ENCODE measurements at places on chromosomes 4 and X.

- no peak for DNase-seq
Measured at GRCh38 chr4:148810461-148810860, 368.2 kb upstream of the NR3C2 start.

GRCh38 chr4:40731792-40732245 lies 17.9 kb upstream of the NSUN7 start:
- DNase-seq = no peak

GRCh38 chr4:153222707-153223426 lies 18.6 kb downstream of the TRIM2 start:
- peak; percentile 63 for DNase-seq

DNA sequence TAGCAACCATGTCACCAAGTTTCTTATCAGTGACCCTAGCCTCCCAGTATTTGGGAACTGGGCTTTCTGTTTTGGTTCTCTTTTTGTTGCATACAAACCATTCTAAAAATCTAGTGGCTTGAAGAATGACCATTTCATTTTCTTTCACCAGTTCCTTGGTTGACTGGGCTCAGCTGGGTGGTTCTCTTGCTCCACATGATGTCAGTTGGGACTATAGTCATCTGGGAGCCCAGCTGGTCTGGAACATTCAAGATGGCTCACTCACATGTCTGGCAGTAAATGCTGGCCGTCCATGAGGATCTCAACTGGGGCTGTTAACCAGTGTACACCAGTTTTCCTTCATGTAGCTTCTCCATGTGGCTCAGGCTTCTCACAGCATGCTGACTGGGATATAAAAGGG lies 27.6 kb upstream of the MBTPS2 start:
- no peak for DNase-seq

DNA sequence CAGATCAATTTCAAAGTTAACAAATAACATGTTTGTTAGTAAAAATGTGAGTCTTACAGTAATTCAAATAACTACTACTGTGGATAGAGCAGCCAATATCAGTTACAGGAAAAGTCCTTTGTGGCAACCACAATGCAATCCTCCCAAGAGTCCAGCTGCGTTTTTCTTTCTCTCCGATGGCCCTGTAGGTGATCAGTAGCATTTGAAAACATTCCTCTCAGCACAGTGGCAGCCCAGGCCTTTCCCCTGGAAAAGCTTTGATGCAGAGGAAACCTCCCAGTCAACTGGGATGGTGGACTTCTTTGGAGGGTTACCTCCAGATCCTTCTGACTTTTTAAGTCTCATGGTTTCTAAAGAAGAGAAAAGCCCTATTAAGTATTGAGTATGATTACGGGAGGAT lies 18.0 kb upstream of the PDZD4 start:
- no peak for DNase-seq

- DNase-seq = no peak
Measured at GRCh38 chr4:121448231-121448630, 67.4 kb upstream of the QRFPR start.

DNA sequence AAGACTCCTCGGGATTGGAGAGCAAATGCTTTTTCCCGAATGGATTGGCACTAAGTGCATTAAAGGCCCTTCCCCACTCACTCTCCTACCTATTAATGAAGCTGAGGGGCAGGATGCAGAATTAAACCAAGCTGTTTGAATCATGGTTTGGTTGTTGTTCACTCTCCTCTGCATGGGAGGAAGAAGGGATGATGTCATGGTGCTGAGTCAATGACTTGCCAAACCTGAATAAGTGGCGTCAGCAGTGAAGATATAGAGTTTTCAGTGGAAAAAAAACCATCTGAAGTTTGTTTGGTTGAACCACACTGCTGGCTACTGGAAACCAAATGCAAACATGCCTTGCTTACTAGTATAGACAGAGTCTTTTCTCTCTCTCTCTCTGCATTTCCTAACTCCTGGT lies 19.8 kb upstream of the ZXDA start:
- DNase-seq = no peak

GRCh38 chrX:20116577-20117240 lies at the start of gene MAP7D2:
TSS of gene MAP7D2 (minus strand) at chrX:20116907. CDS start at chrX:20116879, 28 bp downstream.
- DNase-seq = no peak

DNA sequence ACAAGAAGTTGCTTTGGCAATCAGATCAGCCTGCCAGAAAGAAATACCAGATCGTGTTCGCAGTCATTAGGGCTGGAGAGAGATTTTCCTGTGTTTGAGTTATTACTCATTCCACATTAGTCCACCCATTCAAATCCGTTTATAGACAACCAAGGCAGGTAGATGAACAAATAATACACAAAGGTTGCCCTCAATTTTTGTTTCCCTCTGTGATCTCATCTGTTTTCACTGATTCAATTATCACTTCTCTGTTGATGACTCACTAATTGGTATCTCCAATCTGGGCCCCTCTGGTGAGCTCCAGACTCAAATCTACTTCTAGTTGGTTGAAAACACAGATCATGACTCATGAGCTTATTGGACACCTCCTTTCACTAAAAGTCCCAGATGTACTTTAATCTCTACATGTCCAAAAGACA lies 54.5 kb downstream of the CHM start:
- DNase-seq = no peak

- no peak for DNase-seq
Measured at GRCh38 chr4:182866746-182867145, 50.4 kb downstream of the DCTD start.

- no peak for DNase-seq
Measured at GRCh38 chr4:95106408-95106928, 348.7 kb downstream of the BMPR1B start.

- peak; percentile 46 for DNase-seq
Measured at GRCh38 chrX:65985922-65986588, 53.8 kb downstream of the VSIG4 start.

GRCh38 chr4:60366661-60367060 lies 833.5 kb upstream of the ADGRL3 start:
- no peak for DNase-seq

DNA sequence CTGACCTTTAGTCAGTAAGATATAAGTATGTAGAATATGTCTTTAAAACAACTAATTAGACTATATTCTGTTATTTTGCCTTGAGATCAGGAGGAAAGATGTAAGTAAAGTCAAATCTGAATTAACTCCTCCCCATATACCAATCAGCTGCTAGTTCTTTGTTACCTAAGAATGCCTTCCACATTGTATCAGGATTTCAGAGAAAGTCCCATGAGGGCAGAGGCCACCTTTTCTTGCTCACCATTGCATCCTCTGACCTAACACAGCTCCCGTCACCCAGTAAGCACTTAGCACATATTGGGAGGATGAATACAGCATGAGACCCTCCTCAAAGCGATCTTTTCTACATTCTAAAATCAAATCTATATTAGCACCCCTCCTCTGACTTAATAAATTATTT lies 87.0 kb downstream of the COL25A1 start:
- no peak for DNase-seq

DNA sequence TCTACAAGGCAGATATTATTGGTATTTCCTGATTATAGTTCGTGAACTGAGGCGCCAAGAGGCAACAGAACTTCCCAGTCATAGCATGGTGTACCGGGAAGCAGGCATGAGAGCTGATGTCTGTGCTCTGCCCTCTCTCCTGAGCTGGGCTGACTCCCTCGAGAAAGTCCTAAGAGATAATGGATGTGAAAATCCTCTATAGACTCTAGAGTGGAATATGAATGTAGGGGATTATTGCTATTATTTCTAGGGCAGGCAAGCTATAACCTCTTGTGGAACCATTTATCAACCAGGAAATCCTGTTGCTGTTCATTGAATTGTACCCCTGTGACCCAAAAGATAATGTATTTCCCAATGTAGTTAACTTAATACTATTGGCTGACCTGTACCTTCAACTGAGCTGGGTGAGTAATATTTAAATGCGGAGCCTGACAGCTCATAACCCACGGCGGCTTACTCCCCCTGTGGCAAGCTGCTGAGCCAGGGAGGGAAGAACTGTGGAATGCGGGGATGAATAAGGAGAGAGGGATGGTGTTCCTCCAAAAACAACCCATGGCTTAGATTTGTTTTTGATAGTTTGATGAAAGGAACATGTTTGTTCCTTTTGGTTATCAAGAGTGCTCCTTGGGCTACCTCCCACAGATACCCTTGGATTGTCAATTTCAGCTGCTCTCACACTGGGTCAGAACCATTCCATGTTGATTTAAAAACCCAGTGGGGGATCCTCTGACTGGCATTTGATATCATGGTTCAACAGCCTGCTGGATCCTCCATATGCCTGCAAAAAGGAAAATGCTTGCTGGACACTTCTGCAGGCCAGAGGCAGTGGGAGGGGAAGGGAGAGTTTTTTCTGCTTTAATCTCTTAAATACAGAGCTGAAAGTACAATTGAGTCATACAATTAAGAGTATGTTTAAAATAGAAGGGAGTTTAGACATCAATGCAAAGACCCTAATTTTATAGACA lies 339.0 kb upstream of the BOD1L1 start:
- DNase-seq = no peak

- DNase-seq = no peak
Measured at GRCh38 chrX:124605511-124605910, 259.1 kb downstream of the SH2D1A start.

DNA sequence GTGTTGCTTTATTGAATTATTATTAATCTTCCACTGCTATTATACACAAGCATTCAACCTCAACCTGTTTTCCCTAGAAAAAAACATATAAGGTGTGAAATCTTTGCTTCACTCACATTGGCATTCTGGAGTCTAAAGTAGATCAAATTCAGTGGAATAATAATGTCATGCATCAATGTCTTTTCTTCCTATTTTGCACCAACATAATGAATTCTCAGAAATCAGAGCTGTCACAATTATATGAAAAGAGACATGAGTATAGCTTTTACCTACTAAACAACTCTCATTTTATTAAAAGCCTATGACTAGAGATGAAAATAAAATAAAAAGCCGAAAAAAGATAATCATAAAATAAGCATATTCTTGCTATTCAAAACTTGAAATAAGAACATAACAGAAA lies 96.3 kb upstream of the QRFPR start:
- no peak for DNase-seq

GRCh38 chr4:87053176-87053658 lies 118.4 kb downstream of the AFF1 start:
- no peak for DNase-seq

DNA sequence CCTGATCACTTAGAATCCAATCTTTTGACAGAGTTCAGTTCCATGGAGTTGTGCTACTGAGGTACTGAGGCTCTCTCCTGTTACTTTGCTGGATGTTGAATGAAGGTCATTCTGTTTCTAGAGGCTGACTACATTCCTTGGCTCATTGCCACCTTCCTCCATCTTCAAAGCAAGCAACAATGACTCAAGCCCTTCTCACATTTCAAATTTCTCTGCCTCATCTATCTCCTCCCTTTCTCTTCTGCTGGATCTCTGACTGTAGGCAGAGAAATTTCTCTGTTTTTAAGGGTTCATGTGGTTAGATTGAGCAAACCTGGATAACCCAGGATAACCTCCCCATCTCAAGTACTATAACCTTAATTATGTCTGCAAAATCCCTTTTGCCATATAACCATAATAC lies 775.4 kb downstream of the STPG2 start:
- no peak for DNase-seq

DNA sequence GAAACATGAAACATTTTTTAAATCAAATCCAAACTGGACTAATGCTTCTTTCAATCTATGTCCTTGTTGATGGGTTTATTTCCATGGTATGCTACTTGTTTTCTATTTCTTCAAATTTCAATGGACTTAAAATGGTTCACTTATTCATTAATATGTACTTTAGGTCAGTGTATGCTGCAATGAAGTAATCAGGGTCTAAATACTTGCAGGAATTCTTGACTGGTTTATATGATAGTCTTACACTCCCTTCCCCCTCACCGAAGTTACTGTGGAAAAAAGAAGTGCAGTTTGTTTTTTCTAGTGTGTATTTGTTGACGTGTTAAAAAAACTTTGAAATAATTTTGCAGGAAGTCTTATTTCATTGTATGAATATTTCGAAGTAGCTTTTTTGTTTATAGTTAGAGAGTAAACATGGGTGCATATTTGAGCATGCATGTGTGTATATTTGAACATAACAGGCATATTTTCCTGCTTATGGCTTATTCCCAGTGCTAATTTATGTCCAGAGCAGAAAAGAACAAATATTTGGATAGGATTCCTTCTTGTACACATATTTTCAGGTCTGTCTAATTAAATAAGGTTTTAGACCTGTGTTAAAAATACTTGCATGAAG lies 65.0 kb downstream of the LIMCH1 start:
- DNase-seq = no peak

DNA sequence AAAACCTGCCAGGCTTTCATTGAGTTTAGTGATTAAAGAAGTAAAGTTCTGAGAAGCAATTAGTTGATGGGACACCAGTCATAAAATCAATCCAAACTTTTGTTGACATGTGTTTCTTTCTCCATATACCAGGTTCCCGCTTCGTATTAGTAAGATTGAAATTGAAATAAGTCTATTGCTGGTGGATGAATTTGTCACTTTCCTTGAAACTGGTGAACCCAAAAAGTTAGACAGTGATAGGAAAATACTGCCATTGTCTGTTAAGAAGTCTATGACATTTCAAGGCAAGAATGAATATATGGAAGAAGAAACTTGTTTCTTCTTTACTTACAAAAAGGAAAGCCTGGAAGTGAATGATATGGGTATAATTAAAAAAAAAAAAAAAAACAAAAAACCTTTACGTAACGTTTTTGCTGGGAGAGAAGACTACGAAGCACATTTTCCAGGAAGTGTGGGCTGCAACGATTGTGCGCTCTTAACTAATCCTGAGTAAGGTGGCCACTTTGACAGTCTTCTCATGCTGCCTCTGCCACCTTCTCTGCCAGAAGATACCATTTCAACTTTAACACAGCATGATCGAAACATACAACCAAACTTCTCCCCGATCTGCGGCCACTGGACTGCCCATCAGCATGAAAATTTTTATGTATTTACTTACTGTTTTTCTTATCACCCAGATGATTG lies at the start of gene CD40LG:
TSS of gene CD40LG (plus strand) at position 482 of the 684 bp plus-strand sequence. CDS start at position 573, 91 bp downstream.
- DNase-seq = no peak

- DNase-seq = no peak
Measured at GRCh38 chr4:173859091-173859713, 329.2 kb upstream of the HAND2 start.

DNA sequence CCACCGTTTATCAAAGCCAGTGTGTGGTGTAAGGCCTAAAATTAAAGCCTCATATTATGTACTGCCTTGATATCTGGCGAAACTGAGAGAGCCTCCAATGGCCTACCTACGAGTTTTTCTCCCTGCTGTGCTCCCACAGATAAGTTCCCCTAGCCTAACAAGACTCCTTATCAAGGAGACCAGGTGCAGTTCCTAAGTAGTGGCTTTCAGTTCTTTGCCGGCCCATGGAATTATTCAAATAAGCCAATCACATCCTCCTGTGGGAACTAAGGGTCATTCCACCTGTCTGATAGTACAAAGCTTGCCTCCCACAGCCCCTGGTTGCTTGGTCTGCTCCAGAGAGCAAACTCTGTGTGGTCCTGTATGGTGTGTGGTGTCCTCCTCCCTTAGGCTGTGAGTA lies 99.8 kb upstream of the TEX13C start:
- no peak for DNase-seq

DNA sequence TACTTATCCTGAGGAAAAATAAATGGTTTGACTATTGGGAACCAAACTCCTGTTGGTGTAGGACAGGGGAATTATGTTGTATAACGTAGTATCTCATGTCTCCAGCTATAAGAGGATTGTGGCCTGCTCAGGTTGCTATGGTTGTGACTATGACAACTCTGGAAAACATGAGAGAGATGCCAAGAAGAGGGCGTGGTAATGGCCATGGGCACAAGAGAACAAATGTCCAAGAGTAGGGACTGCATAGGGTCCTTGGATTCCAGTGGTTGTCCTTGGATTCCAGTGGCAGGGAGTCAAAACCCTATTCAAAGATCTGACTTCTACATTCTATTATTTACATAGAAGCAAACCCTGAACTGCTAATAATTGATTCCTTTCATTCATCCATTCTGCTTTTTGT lies 6.8 kb upstream of the MOB1B start:
- peak; percentile 33 for DNase-seq

- DNase-seq = no peak
Measured at GRCh38 chr4:78682070-78682469, 94.1 kb upstream of the BMP2K start.
